PC-9 (cell line): ENCODE measurements at places on chromosomes 3 and 15. TPM values are rescaled to one million over a fixed set of nuclear protein-coding genes. Genes with fewer than 3 reads are reported as not detected.

The AGBL1 gene
- not detected in 2 replicates for total RNA-seq

The DAPK2 gene
- 11.0 and 19.6 TPM in 2 replicates for total RNA-seq

The PAQR5 gene
- 4.9 and 5.1 TPM in 2 replicates for total RNA-seq

The LTF gene
- total RNA-seq, result not detected in 2 replicates

The CYP11A1 gene
- 7.1 and 9.6 TPM in 2 replicates for total RNA-seq

The PLCD1 gene
- total RNA-seq, result 13.5 and 19.4 TPM in 2 replicates

The LRRC31 gene
- total RNA-seq, result not detected in 2 replicates

The ADAMTS7 gene
- total RNA-seq, result 1.3 and 1.9 TPM in 2 replicates

The DCLK3 gene
- total RNA-seq, result not detected in 2 replicates

The BDH1 gene
- 51.7 and 55.1 TPM in 2 replicates for total RNA-seq

The LYSMD4 gene
- total RNA-seq, result 4.7 and 5.7 TPM in 2 replicates

The C2CD4A gene
- total RNA-seq, result 0.09 TPM in 1 of 2 replicates, not detected in the other

The RPL39L gene
- 73.9 and 81.3 TPM in 2 replicates for total RNA-seq

The UBP1 gene
- total RNA-seq, result 47.9 and 50.4 TPM in 2 replicates

The TMEM266 gene
- total RNA-seq, result 0.38 and 0.41 TPM in 2 replicates

The COL7A1 gene
- total RNA-seq, result 91.2 and 151 TPM in 2 replicates

The MUC4 gene
- total RNA-seq, result 63.7 and 84.4 TPM in 2 replicates

The GBE1 gene
- total RNA-seq, result 23.1 and 31.2 TPM in 2 replicates

The TMEM202 gene
- not detected in 2 replicates for total RNA-seq

The OCA2 gene
- not detected in 2 replicates for total RNA-seq

The ARHGAP31 gene
- 0.48 and 0.58 TPM in 2 replicates for total RNA-seq

The SUSD5 gene
- total RNA-seq, result 0.35 and 0.45 TPM in 2 replicates

The TGM4 gene
- total RNA-seq, result 0.61 and 0.63 TPM in 2 replicates

The FBXO45 gene
- total RNA-seq, result 16.5 and 21.3 TPM in 2 replicates

The KCNMB2 gene
- total RNA-seq, result not detected in 2 replicates

The DPH6 gene
- 14.8 and 19.2 TPM in 2 replicates for total RNA-seq

The PPP2R3A gene
- 30.0 and 42.6 TPM in 2 replicates for total RNA-seq

The STXBP5L gene
- not detected in 2 replicates for total RNA-seq

The KAT2B gene
- total RNA-seq, result 2.5 and 3.2 TPM in 2 replicates

The OPA1 gene
- total RNA-seq, result 105 and 120 TPM in 2 replicates

The ITIH4 gene
- 2.5 and 3.2 TPM in 2 replicates for total RNA-seq

The ZBBX gene
- total RNA-seq, result 0.38 and 0.85 TPM in 2 replicates

The PLSCR4 gene
- 8.3 and 8.4 TPM in 2 replicates for total RNA-seq

The LMOD3 gene
- not detected in 2 replicates for total RNA-seq

The TM4SF18 gene
- not detected in 2 replicates for total RNA-seq

The GOLGA8T gene
- total RNA-seq, result not detected in 2 replicates

The CNTN3 gene
- total RNA-seq, result not detected in 2 replicates

The FGD5 gene
- total RNA-seq, result not detected in 2 replicates

The ITPKA gene
- total RNA-seq, result 5.3 and 8.3 TPM in 2 replicates

The GNB5 gene
- total RNA-seq, result 25.0 and 26.0 TPM in 2 replicates

The SAMD7 gene
- total RNA-seq, result not detected in 2 replicates

The EAF2 gene
- total RNA-seq, result 0.90 and 2.0 TPM in 2 replicates

The CLRN1 gene
- not detected in 2 replicates for total RNA-seq

The CDC25A gene
- total RNA-seq, result 9.7 and 10.5 TPM in 2 replicates

The SSUH2 gene
- total RNA-seq, result 1.6 and 6.1 TPM in 2 replicates

The HHATL gene
- not detected in 2 replicates for total RNA-seq

The CYP8B1 gene
- not detected in 2 replicates for total RNA-seq

The GOLGA6D gene
- not detected in 2 replicates for total RNA-seq

The IDH2 gene
- 87.9 and 96.7 TPM in 2 replicates for total RNA-seq

The PCOLCE2 gene
- 1.5 and 2.5 TPM in 2 replicates for total RNA-seq

The SPESP1 gene
- not detected in 2 replicates for total RNA-seq

The CCDC33 gene
- total RNA-seq, result 7.5 and 15.4 TPM in 2 replicates

The CCPG1 gene
- 26.3 and 26.4 TPM in 2 replicates for total RNA-seq

The FETUB gene
- not detected in 2 replicates for total RNA-seq

The IRAK2 gene
- total RNA-seq, result 2.6 and 2.7 TPM in 2 replicates

The MB21D2 gene
- 4.5 and 5.1 TPM in 2 replicates for total RNA-seq
